ENCODE measurements at places on chromosomes 2 and 18. TPM values are rescaled to one million over a fixed set of nuclear protein-coding genes. Genes with fewer than 3 reads are reported as not detected.

DNA sequence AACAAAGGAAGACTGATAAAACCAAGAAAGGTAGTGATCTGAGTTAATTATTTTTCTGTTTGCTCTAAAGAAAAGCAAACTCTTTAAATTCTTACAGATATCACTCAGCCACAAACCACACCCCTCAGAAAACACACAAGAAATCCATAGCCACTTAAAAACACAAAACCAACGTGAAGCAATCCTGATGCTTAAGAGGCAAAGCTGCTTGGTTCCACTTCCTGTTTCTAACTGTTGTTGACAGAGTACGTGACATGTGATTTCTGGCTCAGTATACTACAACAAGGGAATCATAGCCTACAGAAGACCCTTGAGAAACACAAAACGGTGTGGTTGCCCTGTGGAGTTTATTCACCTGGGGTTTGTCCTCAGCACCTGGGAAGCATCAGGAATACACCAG lies 240.9 kb upstream of the APCDD1 start:
- no peak overlapping the region for H3K4me3 ChIP-seq
- DNase-seq, result peak; percentile 15
- no peaks in the 10 kb centered on the region for H3K36me3 ChIP-seq

- no peaks in the 10 kb centered on the region for H3K36me3 ChIP-seq
- peaks cover 10% of the 10 kb centered on the region for H3K4me1 ChIP-seq
- 0 out of 2 replicates have a peak overlapping the region, but pooled peaks have one; percentile 13 for H3K4me3 ChIP-seq
- no peaks in the 10 kb centered on the region for H3K27me3 ChIP-seq
- DNase-seq, result peak; percentile 53
- peak overlapping the region; percentile 27 for H3K27ac ChIP-seq
Measured at GRCh38 chr18:48072428-48073204, 142.2 kb upstream of the SMAD2 start.

Gene NEMP2
- total RNA-seq, result 1.0 TPM

- H3K4me3 ChIP-seq, result no peak overlapping the region
- no peaks in the 10 kb centered on the region for H3K4me1 ChIP-seq
- peaks cover 62% of the 10 kb centered on the region for H3K27me3 ChIP-seq
- no peak for DNase-seq
- no peak overlapping the region for H3K27ac ChIP-seq
- H3K36me3 ChIP-seq, result no peaks in the 10 kb centered on the region
Measured at GRCh38 chr2:28515176-28515751, 19.4 kb downstream of the PLB1 start.

Gene MOCOS
- 26.2 TPM for total RNA-seq

- no peak overlapping the region for H3K4me3 ChIP-seq
- 0 out of 2 replicates have a peak, but pooled peaks cover 11% of the 10 kb centered on the region for H3K4me1 ChIP-seq
- peak; percentile 19 for DNase-seq
- H3K36me3 ChIP-seq, result no peaks in the 10 kb centered on the region
Measured at GRCh38 chr2:41873102-41874031, 174.5 kb upstream of the PKDCC start.

Gene ADD2
- total RNA-seq, result under 0.01 TPM

DNA sequence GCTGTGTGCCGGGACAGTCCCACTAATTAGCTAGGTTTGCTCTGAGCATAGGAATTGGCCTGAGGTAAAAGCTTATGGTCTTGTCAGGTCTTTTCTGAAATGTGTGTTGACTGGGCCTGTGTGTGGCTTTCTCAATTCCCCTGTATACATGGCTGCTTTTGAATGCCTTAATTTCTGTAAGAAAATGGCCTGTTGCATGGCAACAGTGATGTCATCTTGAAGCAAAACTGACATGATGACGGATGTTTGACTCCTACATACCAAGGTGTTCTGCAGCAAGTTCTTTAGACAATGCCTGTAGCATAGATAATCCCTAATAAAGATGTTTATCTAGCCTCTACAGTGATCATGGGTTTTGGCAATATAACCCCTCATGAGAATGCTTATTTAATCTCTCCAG lies 198.5 kb downstream of the OTX1 start:
- H3K27me3 ChIP-seq, result no peaks in the 10 kb centered on the region
- no peaks in the 10 kb centered on the region for H3K4me1 ChIP-seq
- no peaks in the 10 kb centered on the region for H3K36me3 ChIP-seq
- no peak overlapping the region for H3K27ac ChIP-seq

DNA sequence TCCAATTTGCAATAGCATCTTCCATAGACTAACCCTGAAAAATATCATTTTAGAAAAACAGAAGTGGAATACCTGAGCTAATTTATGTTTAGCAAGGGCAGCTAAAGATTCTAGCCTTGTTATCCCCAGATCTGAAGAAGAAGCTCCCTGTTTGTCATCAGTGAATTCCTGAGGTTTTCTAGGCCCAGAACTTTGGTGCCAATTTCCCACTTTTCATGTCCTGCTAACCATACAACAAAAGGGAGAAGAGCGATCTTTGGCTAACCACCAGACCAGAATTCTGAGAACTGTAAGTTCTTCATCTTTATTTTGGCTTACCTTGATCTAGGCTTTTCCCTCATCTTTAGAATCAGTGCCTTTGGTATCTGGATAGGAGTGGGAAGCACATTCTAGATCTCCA lies 51.3 kb upstream of the RASGRP3 start:
- H3K4me3 ChIP-seq, result no peak overlapping the region
- H3K27me3 ChIP-seq, result no peaks in the 10 kb centered on the region
- DNase-seq, result peak; percentile 31

GRCh38 chr2:60354713-60355112 lies 198.7 kb downstream of the BCL11A start:
- no peak overlapping the region for H3K27ac ChIP-seq
- 0 out of 2 replicates have a peak, but pooled peaks cover 9% of the 10 kb centered on the region for H3K27me3 ChIP-seq
- no peaks in the 10 kb centered on the region for H3K4me1 ChIP-seq
- no peak overlapping the region for H3K4me3 ChIP-seq
- DNase-seq, result no peak

DNA sequence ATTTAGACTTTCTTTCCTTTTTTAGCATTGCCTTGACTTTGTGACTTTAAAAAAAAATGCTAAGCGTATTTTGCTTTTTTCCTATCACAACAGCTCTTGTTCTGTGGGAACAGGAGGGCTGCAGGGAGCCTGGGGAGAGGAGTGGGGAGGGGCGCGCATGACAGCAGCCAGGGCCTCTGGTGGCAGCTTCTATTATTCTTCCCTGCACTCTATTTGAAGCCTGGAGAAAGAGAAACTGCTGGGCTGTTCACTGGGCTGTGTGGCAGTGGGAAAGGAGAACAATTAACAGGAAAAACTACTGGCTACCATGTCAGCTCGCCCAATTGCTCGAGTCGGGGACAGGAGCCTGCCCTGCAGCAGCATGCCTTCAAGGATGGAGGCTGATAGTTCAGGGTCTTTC lies 119.0 kb upstream of the ZBTB14 start:
- H3K4me1 ChIP-seq, result no peaks in the 10 kb centered on the region
- no peak overlapping the region for H3K4me3 ChIP-seq
- H3K36me3 ChIP-seq, result no peaks in the 10 kb centered on the region
- H3K27me3 ChIP-seq, result no peaks in the 10 kb centered on the region
- no peak overlapping the region for H3K27ac ChIP-seq
- no peak for DNase-seq

Measured in GM23248 (cell line).